ENCODE measurements at places on chromosomes 16 and 17.

GRCh38 chr17:61345825-61346666, 53.6 kb upstream of the TBX2 start:
- DNase-seq = no peak

DNA sequence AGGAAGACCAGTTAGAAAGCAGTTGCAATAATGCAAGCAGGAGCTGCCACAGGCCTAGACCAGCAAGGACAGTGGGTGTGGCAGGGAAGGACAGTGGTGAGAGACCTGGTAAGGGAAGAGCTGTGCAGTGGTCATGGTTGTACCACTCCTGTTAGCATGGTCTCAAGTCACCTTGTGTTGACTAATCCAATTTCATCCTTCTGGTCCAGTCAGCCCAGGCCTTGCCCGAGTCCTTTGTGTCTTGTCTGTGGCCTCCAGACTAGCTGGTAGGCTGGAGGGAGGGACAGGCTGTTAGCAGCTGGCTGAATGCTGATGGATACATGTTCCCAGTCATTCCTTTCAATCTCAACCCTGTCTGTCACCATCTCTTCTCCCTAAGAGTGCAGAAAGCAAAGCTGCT, 54.1 kb upstream of the BRD7 start:
- no peak for DNase-seq

DNA sequence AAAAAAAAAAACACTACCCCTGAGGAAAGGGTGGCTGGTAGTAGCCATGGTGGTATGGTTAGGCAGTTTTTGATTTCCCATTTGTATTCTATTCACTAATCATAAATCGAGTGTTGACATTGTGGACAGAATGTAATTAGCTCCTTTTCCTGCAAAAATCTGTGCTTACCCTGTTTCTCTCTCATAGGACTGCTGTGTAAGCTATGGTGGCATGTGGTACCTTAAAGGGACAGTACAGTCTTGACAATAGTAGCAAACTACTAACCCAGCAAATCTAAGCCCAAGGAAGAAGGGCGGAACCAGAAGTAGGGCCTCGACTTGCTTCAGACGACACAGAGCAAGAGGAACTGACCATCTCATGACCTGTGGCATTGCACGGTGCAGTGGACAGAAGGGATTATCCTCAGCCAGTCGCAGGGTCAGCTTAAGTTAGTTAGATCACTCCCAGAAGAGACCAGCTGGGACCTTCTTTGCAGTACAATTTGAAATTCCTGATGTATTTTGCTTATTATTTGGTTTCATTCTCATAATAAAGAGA, 36.3 kb downstream of the POLR3E start:
- no peak for DNase-seq

DNA sequence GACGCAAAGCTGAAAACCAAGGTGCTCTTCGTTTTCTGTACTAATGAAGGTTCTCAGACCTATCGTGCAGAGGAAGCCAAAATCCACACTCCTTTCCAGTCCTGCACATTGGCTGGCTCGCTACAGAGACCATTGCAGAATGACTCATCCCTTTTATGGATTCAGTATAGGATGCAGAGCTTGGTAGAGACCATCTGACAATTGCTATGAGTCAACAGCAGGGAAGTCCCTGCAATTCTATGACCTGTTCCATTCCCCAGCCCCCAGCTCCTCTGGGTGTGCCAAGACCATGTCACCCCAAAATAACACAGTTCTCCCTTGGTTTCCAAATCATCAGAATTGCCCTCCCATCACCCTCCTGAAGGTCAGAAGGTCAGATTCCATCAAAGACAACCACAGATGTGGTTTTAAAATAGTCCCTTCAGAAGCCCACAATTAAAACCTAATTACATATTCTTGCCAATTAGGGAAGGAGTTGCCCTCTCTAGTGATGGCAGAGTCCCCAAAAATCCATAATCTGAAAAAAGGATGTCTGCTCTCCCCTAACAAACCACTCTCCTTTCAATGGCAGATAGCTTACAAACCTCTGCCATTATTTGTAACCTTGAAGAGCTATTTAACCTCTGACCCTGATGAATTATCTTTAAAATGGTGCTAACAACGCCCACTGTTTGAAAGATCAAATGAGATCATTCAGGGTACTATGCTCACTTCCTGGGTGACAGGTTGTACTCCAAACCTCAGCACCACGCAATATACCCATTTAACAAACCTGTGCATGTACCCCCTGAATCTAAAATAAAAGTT, 108.2 kb upstream of the RBBP6 start:
- DNase-seq = no peak

GRCh38 chr16:85885537-85885936, 13.4 kb upstream of the IRF8 start:
- no peak for DNase-seq

DNA sequence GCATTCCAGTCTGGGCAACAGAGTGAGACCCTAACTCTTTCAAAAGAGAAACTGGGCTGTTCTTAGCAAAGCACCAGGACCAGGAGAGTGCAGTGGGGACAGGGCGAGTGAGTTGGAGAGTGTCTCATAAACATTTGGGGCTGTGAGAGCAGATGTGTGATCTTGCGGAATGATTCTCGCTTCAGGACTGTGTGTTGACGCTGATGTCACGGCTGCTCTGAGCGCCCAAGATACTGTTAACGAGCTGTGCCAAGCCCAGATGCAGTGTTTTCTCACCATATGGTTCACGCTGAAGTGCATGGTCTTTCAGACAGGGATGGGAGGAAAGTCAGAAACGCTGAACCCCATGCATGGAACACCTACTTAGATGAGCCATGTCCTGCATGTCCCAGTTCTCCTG, 438.2 kb downstream of the HS3ST4 start:
- DNase-seq = no peak

DNA sequence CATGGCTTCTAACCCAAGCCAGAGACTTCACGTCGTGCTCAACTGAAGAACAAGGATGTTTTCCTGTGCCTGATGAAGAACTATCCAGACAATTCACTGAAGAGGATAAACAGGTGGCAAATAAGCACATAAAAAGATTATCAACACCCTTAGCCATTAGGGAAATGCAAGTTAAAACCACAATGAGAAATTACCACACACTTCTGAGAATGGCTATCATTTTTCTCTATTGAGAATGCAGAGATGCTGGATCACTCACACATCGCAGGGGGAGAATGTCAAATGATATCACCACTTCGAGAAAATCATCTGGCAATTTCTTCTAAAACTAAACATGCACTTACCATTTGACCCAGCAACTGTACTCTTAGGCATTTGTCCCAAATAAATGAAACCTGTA, 162.8 kb downstream of the IRX3 start:
- no peak for DNase-seq

GRCh38 chr17:33012522-33013033, 20.9 kb downstream of the SPACA3 start:
- DNase-seq = no peak

GRCh38 chr17:55285340-55286301, 20.9 kb downstream of the HLF start:
- peak; percentile 78 for DNase-seq

GRCh38 chr16:23282568-23282967, 19.5 kb upstream of the SCNN1B start:
- no peak for DNase-seq

GRCh38 chr16:89981414-89981813, 32.9 kb downstream of the DEF8 start:
- DNase-seq = no peak

DNA sequence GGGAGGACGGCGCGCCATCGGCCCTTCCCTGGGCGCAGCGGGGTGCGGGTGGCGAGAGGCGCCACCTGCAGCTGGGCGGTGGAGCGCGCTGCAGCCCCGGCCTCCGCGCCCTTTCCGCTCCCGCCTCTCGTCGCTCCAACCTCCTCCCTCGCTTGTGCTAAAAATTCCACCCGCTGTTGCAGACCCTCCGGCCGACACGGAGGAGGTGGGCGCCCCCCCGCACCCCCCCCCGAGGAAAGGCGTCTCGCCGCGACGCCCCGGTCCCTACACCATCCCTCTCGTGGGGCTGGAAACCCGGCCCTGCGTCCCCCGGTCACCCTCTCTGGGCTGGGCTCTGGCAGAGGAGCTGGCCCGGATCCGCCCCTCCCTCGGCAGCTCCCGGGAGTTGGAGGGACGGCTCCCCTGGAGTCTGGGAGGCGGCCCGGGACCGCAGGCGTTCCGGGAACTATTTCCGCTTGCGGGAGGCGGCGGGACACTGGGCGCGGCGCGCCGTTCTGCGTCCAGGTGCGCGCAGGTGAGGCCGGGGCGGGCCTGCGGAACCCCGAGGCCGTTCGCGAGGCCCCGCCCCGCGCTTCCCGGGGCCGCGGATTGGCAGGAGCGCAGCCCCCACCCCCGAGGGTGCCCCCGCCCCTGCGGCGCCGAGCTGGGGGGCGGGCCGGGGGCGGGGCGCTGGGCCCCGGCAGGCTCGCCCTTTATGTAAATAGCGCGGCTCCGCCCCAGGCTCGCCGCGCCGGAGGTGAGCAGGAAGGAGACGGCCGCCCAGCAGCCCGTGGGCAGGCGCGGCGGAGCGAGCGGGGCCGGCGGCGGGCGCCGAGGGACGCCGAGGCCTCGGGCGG, at the start of gene LLGL2:
LLGL2 (plus strand) TSS at position 728 of the 836 bp plus-strand sequence. CDS start 17,730 bp downstream, outside the sequence.
- DNase-seq = peak; percentile 71

GRCh38 chr16:15808071-15808470, 48.8 kb downstream of the MYH11 start:
- no peak for DNase-seq

- DNase-seq = no peak
These were observed 1.6 kb downstream of the PGAP6 start for GRCh38 chr16:379961-380761.

- DNase-seq = no peak
These were observed 27.9 kb downstream of the CACNA1H start for GRCh38 chr16:1180549-1181403.

DNA sequence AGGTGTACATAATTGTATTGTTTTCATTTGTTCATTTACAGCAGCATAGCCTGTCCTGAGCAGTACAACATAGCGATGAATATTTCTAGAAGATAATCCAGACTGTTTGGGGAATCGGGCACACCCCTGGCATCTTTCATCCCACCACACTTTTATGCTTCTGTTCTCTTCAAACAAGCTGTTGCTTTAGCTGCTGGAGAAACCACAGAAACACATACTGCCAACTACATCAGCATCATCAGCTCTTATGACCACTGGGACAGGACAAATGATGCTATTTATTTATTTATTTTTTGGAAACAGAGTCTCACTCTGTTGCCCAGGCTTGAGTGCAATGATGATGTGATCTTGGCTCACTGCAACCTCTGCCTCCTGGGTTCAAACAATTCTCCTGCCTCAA, 22.6 kb upstream of the HAPSTR1 start:
- DNase-seq = no peak

- DNase-seq = no peak
These were observed 9.3 kb downstream of the ARRB2 start for GRCh38 chr17:4719684-4720221.

DNA sequence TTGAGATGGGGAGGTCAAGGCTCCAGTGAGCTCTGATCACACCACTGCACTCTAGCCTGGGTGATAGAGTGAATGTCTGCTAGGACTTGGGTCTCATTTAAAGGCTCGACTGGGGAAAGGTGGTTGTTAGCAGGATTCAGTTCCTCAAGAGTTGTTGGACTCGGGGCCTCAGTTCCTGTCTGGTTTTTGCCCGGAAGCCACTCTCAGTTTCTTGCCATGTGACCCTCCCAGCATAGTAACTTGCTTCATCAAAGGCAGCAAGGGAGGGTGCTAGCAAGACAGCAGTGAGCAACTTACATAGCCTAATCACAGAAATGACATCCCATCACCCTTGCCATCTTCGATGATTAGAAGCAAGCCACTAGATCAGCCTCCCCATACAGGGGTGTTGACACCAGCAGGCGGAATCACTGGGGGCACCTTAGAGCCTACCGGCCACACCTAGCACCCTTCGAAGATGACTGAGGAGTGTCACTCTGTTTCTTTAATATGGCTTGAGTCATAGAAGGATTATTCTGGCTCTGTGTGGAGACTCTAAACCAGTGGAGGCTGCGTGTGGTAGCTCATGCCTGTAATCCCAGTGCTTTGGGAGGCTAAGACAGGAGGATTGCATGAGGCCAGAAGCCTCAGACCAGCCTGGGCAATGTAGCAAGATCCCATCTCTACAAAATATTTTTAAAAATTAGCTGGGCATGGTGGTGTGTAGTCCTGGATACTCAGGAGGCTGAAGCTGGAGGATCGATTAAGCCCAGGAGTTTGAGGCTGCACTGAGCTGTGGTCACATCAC, 13.2 kb upstream of the SCNN1B start:
- no peak for DNase-seq

DNA sequence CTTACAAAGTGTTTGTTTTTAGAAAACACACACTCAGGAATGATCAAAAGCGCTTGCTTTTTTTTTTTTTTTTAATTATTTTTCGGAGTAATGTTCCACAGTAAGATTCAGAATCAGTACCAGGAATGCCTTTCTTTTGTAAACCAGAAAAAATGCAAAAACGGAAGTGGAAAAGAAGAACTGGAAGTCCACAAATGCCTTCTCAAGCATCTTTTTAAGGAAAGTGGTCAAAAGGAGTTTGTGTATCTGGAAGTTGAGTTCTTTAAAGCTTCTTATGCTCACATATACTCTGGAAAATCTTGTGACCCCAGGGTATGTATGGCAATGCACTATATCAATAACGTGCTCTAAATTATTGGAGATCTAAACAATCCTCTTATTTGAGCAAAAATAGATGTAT, 126.0 kb downstream of the ABCA8 start:
- DNase-seq = no peak

- DNase-seq = no peak
These were observed 120.9 kb downstream of the CMIP start for GRCh38 chr16:81565321-81566028.

GRCh38 chr16:79509211-79509631, 91.3 kb downstream of the MAF start:
- DNase-seq = peak; percentile 90

- no peak for DNase-seq
These were observed 140.1 kb downstream of the RBFOX3 start for GRCh38 chr17:79470754-79471153.

DNA sequence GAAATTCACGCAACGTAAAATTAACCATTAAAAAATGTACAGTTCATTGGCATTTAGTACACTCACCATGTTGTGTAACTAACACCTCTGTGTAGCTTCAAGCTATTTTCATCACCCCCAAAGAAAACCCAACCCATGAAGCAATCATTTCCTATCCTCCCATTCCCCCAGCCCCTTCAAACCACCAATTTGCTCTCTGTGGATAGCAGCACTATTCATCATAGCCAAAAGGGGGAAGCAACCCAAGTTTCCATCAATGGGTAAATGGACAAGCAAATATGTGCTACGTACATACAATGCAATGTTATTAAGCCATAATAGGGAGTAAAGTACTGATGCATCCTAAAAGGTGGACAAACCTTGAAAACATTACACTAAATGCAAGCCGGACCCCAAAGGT, 10.9 kb upstream of the KRT222 start:
- DNase-seq = no peak

Measured in NCI-H1092 treated with DMSO at 0.1 percent for 48 hours (cell line).